ENCODE measurements at places on chromosomes 2 and 18.

DNA sequence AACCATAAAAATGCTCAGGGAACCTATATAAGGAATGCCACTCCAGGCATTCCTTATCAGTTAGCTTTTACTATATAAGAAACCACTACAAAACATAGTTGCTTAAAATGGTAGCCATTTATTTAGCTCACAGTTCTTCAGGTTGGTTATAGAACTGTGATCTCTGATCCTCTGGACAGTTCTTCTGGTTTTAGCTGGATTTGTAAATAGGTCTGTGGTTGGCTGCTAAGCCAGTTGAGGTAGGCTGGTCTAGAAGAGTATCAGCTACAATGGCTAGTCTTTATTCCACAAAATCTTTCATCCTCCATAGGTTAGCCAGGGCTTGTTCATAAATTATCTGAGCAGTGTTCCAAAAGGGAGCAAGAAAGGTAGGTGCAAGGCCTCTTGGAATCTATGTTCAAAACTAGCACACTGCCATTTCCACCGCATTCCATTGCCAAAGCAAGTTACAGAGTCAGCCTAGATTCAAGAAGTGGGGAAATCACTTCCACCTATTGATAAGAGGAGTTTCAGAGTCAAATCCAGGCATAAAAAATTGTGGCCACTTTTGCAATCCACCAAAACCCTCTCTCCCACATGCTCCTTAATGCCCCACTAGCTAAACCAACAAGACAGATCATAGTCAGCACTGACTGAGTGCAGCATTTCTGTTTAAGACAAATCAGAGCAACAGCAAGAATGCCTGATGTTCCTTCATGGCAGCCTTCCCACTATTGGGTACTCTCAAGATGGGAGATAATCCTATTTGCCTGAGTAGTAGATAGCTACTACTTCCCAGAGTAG is 146.4 kb downstream of the IRS1 start:
- no peak for DNase-seq

DNA sequence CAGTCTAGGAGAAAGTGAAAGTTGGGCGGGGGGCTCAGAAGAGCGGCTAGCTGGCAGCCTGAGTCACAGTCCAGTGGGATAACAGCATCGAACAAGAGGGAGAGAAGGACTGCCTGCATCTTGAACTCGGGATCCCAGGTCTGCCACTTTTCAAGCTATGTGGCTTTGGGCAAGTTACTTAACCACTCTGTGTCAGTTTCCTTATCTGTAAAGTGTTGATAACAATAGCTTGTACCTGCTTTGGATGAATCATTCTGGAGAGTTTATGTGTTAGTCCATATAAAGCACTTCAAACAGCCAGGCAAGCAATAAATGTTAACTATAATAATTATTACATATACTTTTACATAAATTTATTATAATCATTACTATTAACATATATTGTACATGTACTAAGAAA is 4.6 kb downstream of the DYSF start:
- no peak for DNase-seq

DNA sequence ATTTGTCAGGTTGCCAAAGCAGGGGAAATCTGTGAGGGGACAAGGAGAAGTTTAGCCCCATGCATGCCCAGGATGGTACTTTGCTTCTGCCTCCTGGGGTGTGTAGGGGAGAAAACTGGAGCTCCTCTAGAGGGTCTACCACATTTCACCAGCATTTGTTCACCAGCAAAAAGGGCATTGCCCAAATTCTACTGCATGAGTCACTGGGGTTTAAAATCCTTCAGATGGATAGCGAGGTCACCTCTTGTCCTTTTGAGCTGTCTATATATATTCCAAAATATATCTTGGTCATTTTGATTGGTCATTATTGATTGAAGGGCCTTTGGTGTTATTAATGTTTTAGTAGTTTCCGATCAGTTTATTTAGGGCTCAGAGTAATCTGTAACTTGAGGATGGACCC is 18.7 kb downstream of the FHOD3 start:
- DNase-seq = no peak

DNA sequence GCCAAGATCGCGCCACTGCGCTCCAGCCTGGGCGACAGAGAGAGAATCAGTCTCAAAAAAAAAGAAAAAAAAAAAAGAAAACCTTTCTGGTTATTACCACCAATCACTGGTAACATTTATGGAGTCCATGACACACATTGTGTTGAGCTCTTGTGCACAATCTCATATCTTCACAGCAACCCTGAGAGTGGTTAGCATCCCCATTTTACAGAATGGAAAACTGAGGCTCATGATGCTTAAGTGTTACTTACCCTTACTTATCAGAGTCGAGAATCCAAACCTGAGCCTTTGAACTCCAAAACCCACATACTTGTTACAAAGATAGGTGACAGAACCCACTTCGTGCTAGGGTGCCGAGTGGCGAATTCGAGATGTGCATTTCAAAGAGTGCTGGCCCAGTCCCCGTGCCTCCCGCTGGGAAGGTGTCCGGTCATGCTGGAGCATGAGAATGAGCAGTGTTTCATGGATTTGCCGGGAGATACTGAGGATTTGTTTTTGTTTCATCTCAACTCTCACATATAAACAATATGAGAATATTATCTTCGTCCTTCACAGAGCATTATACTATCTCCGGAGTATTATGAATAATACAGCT is 50.9 kb downstream of the CYP27C1 start:
- no peak for DNase-seq

GRCh38 chr2:24761866-24762265 is 31.3 kb downstream of the PTRHD1 start:
- no peak for DNase-seq

GRCh38 chr2:15517793-15518192 is 43.3 kb downstream of the NBAS start:
- no peak for DNase-seq

- no peak for DNase-seq
Observed at GRCh38 chr2:85116207-85116606, 17.0 kb upstream of the TCF7L1 start.

GRCh38 chr18:34921226-34921625 is 120.0 kb upstream of the MAPRE2 start:
- no peak for DNase-seq

GRCh38 chr2:69253611-69254301 is 133.3 kb downstream of the GFPT1 start:
- DNase-seq = no peak

GRCh38 chr18:12968115-12968514 is 20.3 kb downstream of the SEH1L start:
- no peak for DNase-seq

DNA sequence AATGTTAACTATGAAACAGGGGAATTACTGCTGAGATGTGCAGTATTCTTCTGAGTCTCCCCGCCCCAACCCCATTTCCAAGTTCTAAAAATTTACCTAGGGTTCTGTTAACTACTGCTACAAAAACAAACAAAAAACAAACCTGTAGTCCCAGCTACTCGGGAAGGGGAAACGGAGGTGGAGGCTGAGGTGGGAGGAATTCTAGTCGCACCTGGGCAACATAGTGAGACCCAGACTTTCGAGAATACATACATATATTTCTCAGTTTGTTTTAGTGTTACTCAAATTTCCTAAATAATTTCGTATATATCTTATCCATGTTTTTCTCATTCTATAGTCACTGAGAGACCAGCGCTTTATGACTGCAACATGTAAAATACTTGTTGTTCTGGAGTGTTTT is 989 bp downstream of the STAM2 start:
- DNase-seq = no peak

DNA sequence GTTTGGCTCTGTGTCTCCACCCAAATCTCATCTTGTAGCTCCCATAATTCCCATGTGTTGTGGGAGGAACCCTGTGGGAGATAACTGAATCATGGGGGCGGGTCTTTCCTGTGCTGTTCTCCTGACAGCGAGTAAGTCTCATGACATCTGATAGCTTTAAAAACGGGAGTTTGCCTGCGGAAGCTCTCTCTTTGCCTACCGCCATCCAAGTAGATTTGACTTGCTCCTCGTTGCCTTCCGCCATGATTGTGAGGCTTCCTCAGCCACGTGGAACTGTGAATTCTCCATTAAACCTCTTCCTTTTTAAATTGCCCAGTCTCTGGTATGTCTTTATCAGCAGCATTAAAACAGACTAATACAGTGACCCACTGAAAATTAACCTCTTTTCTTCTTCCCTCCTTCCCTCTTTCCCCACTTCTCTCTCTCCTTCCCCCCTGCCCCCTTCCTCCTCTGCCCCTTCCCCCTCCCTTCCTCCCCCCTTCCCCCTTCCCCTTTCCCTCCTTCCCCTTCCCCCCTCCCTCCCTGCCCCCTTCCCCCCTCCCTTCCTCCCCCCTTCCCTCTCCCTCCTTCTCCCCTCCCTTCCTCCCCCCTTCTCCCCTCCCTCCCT is 818.8 kb downstream of the SLC4A3 start:
- DNase-seq = no peak

GRCh38 chr2:192978395-192978794 is 783.7 kb upstream of the TMEFF2 start:
- no peak for DNase-seq

- DNase-seq = no peak
Observed at GRCh38 chr2:234102112-234102511, 51.6 kb downstream of the SPP2 start.

GRCh38 chr2:31088504-31089195 is 49.6 kb downstream of the GALNT14 start:
- DNase-seq = no peak

DNA sequence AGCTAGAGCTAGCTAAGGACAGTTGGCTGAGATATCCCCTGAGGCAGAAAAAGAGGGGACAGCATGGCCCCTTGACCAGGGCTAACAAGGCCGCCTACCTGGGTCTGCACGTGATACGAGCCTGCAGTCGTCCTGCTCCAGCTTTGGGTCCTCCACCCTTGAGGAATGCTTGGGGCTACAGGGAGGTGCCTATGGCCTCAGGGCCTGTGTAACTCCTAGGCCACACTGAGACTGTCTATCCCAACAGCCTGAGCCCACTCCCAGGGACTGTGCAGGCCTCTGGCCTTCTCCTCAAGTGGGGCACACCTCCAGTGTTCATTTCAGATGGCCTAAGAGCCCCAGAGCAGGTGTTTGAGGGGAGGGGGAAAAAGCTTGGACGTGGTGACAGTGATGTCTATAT is 136.7 kb upstream of the SATB2 start:
- DNase-seq = no peak

GRCh38 chr2:69030800-69031428 is 17.9 kb downstream of the ANTXR1 start:
- DNase-seq = no peak

Data from endothelial cell (in vitro differentiated cells).